CMK (cell line): ENCODE measurements at places on chromosomes 5 and 9.

DNA sequence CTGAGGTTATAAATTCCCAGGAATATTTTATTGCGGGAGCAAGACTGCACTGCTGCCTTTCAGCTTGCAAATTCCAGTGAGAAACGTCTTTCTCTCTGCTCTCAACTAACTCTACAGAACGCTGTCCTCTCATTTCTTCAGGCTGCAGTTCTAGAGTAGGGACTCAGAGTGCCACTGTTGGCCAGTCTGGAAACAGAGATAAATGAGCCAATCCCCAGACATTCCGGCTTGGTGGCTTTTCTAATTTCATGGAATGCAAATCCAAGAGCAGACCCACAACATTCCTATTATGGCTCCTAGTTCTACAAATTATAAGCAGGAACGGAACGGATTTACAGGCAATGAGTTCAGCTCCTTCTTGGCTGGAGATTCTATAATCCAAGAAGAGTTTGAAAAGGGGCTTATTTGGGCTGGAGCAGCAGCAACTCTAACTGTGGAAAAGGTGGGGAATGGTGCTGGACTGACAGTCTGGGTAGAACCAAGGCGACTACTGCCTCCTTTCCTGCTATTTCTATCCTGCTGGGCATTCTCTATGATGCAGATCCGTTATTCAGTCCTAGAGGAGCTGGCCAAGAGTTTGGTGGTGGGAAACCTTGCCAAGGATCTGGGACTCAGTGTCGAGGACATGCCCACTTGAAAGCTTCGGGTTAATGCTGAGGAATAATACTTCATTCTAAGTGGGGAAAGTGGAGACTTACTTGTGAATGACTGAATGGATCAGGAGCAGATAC lies 9.3 kb downstream of the PCDHGA12 start:
- no peak for DNase-seq

GRCh38 chr9:36328798-36329411 lies 70.7 kb upstream of the GNE start:
- peak; percentile 15 for DNase-seq

- DNase-seq = no peak
These were observed 648.0 kb downstream of the IRX1 start for GRCh38 chr5:4243479-4244264.

- DNase-seq = no peak
These were observed 154.7 kb upstream of the RUSC2 start for GRCh38 chr9:35335164-35335563.

DNA sequence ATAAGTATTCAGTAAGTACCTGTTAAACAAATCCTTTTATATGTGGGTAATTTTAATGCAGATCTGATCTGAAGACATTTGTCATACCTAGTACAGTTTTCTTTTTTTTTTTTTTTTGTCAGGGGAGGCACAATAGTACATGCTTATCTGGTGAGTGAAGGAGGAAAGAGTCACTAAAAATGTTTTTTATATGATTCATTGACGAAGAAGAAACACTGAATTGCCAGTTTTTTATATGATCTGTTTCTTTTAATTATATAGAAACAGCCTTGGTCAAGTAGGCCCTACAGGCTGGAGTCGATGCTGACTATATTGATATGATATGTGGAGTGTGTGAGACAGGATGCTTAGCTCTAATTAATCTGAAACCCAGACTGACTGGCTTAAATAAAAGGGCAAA lies 315.2 kb downstream of the PSAT1 start:
- DNase-seq = no peak

DNA sequence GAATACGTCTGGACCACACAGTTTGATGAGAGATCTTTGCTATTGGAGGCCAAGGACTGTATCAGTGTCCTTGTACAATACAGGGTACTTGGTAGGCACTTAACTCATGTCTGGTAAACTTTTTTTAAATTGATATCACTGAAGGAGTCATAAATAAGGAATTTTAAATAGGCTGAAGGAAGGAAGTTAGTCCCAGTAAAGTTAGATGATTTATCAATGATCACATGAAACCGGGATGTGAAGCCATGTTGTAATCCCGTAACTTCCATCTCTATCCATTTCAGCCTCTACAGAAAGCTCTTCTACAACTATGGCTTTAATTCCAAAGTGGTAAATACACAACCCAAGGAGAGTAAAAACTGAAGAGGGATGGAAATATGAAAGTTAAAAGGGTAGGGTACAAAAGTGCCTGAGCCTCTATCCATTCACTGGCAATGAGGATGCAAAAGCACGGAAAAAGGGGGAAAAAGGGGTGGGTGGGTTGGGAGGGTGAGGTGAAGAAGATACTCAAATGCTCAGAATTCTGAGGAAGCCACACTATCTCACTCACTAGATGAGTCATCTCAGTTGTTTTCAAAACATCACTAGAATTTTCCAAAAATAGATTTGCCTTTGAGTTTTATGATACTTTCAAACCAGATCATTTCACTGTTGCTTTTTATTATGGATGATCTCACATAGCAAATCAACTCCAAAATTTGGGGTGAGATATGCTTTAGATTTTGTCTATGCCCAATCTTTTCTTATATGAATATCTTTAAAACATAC lies 1053.5 kb downstream of the NR2F1-AS1 start:
- DNase-seq = no peak

GRCh38 chr5:77791356-77791755 lies 15.2 kb upstream of the TBCA start:
- no peak for DNase-seq
